Pons (tissue), 1 donor: ENCODE measurements at places on chromosomes 2 and 18.

DNA sequence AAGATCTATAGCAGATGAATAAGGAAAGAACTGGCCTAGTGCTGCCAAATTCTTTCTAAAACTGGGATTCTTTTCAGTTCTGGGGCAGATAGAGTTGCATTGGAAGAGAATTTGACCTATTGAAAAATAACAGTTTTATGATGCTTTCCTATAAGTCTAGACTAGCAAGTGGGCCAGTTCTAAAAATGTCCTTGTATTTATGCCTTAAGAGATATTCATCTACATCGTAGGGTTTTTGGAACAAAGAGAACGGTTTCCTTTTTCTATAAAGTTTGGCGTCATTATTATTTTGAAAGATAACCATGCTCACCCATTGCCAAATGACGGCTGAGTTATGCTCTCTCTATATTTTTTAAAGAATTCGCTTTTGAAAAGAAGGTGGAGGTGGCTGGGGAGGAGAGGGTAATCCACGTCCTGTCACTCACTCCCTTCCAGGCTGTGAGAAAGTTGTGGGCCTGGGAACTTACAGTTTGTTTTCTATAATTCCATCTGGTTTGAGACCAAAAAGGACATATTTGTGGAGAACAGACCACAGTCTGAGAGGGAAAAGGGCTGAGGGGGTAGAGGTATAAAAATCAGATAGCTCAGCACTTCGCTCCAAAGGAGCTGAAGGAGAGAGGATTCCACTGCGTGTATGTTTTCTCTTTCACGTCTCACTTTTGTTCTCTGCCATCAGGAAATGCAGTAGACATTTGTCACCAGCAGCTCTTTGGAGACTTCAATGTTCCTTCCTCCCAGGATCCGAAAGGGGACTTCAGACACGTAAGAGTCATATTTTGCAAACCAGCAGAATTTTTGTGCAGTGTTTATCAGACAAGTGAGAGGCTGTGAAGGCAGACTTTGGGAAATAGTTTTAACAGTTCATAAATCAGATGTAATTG lies 281.9 kb upstream of the FN1 start:
- no peak for DNase-seq

DNA sequence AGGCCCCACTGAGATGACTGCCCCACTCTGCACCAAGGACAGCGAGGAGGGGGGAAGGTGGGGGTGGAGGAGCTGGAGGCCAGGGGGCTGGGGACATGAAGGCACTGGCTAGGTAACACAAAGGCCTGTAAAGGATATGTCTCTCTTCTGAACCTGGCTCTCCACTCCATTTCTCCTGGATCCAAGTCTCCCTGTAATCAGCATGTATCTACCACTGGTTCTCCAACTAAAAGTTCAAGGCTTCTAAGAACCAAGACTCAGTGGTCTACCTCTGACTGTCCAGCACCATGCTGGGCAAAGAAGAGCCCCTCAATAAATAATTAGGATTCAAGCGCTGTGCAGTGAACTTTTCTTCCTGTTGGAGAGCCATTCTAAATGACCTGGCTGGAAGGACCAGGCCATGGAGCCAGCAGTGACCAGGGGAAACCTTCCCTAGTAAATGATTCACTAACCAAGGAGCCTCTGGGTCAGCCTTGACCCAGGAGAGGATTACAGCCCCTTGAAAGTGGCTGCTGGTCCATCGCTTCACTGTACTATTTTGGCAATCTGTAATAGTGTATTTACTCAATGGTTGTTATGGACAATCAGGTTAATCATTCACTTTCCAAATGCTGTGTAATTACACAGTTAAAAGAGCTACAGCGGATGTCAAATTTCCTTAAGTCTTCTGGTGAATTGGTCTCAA lies 73.2 kb downstream of the BCL11A start:
- DNase-seq: no peak

- DNase-seq: no peak
Measured at GRCh38 chr2:228479014-228479413, 297.5 kb upstream of the SPHKAP start.

- DNase-seq: no peak
Measured at GRCh38 chr2:60453872-60454271, 99.6 kb downstream of the BCL11A start.
